Lower leg skin (tissue), 4 donors: ENCODE measurements at places on chromosomes 4 and X.

DNA sequence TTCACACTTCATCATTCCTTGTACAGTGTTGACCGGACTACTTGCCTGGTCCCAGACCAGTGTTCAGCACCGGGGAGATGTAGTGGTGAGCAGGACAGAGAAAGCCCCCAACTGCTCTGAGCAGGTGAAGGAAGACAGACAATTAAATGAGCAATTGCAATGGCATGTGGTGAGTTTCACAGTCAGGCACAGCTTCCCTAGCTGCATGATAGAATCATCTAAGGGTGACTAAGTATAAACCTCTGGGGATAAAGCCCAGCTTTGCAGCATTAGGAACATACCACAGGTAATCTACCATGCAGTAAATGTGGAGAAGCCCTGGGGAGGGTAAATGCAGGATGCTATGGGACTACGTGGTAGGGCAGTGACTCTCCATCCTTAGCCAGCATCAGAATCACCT is 47.8 kb downstream of the TMA16 start:
- no peak for DNase-seq

- DNase-seq: no peak
These were observed 190.2 kb downstream of the DCLK2 start for GRCh38 chr4:150268444-150268843.

DNA sequence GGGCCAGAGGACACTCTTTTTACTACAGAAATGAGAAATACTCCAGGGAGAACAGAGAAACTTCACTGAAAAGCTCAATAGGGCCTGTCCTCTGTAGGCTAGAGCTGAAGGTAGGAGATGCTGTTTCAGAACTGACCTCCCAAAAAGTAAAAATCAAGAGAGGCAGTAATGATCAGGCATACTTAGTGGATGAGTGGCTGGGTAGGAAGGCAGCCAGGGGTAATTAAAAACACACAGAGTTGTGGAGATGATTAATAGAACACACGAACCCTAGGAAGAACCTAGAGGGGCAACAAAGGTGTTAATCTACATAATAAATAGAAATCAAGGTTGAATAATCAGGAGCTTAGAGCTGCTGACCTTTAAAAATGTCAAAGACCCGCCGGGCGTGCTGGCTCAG is 582.4 kb upstream of the ADGRL3 start:
- DNase-seq: no peak

DNA sequence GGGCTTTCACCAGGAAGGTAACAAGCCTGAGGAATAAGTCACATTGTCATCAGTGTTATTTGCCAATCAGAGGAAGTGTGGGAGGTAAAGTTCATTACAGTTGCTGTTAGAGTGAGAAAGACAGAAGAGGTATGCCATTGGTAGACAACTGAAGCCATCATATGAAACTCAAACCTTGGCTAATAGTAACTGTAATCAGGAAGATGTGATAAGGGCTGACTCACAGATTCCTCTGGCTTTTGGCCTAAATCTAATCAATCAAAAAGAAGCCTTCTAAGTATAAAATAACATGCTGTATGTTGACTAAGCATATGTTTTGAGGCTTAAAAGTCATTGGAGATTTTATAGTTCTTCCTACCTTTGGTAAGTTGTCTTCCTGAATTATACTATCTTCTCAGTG is 242.8 kb downstream of the PCDH7 start:
- no peak for DNase-seq

- no peak for DNase-seq
These were observed 28.6 kb upstream of the NAF1 start for GRCh38 chr4:163195247-163195765.

DNA sequence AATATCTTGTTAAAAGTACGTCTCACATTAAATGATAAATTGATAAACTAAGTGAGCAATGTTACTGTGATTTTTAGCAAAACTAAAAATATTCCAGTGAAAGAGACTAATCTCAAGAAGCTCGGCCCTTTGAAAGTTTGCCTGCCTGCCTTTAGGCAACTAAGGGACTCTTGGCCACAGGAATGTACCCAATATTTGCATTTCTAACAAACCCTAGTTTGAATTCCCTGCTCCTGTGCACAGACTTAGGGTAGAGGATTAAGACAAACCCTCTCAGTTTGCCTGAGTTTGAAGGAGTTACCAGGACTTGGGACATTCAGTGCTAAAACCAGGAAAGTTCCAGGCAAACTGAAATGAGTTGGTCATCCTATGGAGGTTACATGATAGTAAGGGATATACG is 157.1 kb downstream of the SCFD2 start:
- DNase-seq: no peak

GRCh38 chrX:45774961-45775360 is 574.3 kb upstream of the DIPK2B start:
- no peak for DNase-seq

DNA sequence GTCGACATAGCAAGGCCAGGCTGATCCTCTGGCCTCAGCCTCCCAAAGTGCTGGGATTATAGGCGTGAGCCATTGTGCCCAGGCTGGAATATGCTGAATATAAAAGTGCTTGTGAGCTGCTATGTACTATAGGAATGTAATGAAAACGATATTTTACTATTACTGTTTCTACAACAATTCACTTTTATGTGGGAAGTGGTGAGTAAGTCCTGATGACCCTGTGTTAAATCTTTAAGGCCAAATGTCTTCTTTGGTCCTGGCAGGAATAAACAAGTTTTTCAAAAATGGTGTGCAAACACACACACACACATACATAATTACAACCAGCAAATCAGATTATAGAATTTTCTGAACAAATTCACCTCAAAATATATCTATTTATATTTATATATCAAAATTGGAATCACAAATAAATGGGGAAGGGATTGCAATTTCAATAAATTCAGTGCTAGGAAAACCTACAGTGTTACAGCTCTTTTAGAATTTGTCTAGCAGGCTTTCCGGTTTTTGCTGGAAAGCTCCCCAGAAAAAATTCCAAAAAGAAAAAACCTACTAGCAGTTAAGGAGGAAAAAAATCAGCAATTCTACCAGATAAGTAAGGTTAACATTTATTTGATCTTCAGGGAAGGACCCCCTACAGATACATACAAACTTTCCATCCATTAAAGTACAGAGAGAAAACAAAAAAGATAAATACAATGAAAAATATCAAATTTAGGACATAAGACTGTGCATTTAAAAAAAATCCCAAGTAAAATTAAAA is 17.9 kb downstream of the SMIM14 start:
- DNase-seq: no peak

DNA sequence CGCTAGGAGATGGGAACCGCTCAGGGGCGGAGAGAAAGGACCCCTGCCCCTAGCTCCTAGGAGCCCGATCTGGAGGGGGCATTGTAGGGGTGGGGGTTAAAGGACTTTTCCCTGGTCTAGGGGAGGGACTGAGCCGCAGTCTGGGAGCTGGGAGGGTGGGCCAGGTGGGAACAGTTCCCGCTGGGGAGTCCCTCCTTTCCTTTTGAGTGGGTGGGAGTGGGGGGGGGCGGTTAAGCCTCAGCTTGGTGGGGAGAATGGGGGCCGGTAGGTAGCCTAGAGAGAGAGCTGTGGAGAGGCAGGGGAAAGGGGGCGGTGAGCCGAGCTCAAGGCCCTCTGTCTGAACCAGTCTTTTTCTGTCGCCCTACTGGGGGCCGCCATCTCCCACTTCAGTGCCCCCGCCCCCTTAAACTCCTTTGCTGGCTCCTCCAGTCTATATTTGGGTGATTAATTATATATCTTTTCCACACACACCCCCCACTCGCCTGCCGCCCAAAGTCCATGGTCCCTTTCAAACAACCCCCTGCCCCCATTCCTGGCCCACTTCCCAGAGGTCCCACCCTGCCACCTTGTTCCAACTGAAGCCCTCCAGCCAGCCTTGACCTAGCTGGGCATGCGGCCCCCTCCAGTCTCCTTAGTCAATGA is 822 bp downstream of the ZNF275 start:
- peak; percentile 70 for DNase-seq
